A549 treated with Hydrocortisone at 1 μM for 4 hours (cell line): ENCODE measurements at places on chromosomes 4 and X. TPM values are rescaled to one million over a fixed set of nuclear protein-coding genes. Genes with fewer than 3 reads are reported as not detected.

The ITIH6 gene
- total RNA-seq = not detected in 5 replicates

The MTNR1A gene
- total RNA-seq = 0.33 to 0.60 TPM (median 0.43 TPM) in 5 replicates

The KIT gene
- total RNA-seq = 0.02 to 0.03 TPM (median 0.03 TPM) in 3 of 5 replicates, not detected in the others

The TENM3 gene
- 0.92 to 1.6 TPM (median 1.5 TPM) in 5 replicates for total RNA-seq

The INTU gene
- total RNA-seq = 1.1 to 1.4 TPM (median 1.3 TPM) in 5 replicates

The PLK4 gene
- 13.2 to 17.2 TPM (median 14.6 TPM) in 5 replicates for total RNA-seq

The CNOT6L gene
- 6.2 to 12.0 TPM (median 9.4 TPM) in 5 replicates for total RNA-seq

The CCNA2 gene
- total RNA-seq = 37.6 to 51.4 TPM (median 45.1 TPM) in 5 replicates

The AFM gene
- not detected in 5 replicates for total RNA-seq

The HDX gene
- 1.6 to 3.5 TPM (median 2.2 TPM) in 5 replicates for total RNA-seq

The CORIN gene
- total RNA-seq = not detected in 5 replicates

The FRMD7 gene
- not detected in 5 replicates for total RNA-seq

The GNRHR gene
- not detected in 5 replicates for total RNA-seq

The BRS3 gene
- not detected in 5 replicates for total RNA-seq

The SMIM10 gene
- 0.07 to 0.20 TPM (median 0.12 TPM) in 4 of 5 replicates, not detected in the other for total RNA-seq

The ITGB1BP2 gene
- total RNA-seq = 0.84 to 1.1 TPM (median 0.90 TPM) in 5 replicates

The TEX13B gene
- total RNA-seq = not detected in 5 replicates

The SLC4A4 gene
- 1.0 to 1.9 TPM (median 1.3 TPM) in 5 replicates for total RNA-seq

The IQCM gene
- total RNA-seq = not detected in 5 replicates

The HS3ST1 gene
- 0.26 to 0.60 TPM (median 0.53 TPM) in 5 replicates for total RNA-seq

The BGN gene
- not detected in 5 replicates for total RNA-seq

The ZDHHC15 gene
- total RNA-seq = not detected in 5 replicates

The TMEM255A gene
- total RNA-seq = 0.23 to 0.74 TPM (median 0.33 TPM) in 5 replicates

The TRIML2 gene
- 33.0 to 53.7 TPM (median 42.4 TPM) in 5 replicates for total RNA-seq

The TMPRSS11B gene
- not detected in 5 replicates for total RNA-seq

The GATA1 gene
- not detected in 5 replicates for total RNA-seq

The VCX gene
- not detected in 5 replicates for total RNA-seq

The TBCK gene
- 2.3 to 3.5 TPM (median 2.9 TPM) in 5 replicates for total RNA-seq

The SLC49A3 gene
- total RNA-seq = 0.09 to 0.31 TPM (median 0.20 TPM) in 5 replicates
